ENCODE measurements at places on chromosomes 12 and 14.

DNA sequence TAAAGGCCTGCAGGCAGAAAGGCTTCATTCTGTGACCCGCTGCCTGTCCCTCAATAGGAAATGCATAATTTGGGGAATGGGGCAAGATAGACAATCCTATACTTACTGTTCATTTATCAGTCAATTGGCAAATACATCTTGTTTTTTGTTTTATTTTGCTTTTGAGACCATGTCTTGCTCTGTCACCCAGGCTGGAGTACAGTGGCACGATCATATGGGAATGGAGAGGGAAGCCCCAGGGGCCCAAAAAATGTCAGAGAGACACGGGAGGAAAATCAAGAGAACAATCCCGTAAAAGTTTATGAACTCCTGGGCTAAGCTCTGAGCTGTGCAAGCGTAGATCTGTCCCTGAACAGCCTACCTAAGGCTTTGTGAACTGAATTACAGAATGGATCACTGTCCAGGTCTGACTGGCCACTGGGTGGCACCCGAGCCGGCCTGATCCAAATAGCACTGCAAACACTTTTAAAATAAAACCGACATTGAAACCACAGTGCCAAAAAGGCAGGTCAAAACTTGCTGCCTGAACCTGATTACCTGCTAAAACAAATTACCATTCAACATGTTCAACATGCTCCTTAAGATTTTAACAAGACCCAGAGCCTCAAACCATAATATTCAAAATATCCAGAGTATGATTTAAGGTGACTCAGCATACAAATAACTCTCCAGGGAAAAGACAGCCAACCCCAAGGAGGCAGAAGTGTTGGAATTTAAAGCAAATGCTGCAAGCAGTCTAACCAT is 11.8 kb downstream of the COPS7A start:
- DNase-seq, result no peak

GRCh38 chr14:34135492-34135891 is 184.6 kb upstream of the EGLN3 start:
- DNase-seq, result no peak

GRCh38 chr12:98595243-98595988 is 1.9 kb downstream of the SLC25A3 start:
- no peak for DNase-seq

GRCh38 chr12:1328391-1328790 is 266.0 kb downstream of the FBXL14 start:
- no peak for DNase-seq

GRCh38 chr12:110896559-110896958 is 23.8 kb downstream of the MYL2 start:
- no peak for DNase-seq

DNA sequence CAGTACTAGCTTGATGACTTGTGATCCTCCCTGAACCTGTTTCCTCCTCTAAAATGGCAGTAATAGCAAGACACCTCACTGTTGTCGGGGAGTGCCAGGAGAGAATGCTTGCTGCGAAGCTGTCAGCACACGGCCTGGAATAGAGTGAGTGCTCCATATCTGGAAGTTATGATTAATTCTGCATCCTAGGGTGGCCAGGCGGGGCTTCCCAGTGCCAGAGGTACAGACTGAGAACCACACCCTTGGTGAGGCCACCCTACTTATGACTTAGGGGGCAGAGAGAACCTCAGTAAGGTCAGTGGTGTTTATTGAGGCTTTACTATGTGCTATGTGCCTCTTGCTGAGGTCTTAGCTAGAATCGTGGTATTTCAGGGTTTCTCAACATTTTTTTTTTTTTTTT is 20.1 kb downstream of the MORN3 start:
- no peak for DNase-seq

- DNase-seq, result peak; percentile 48
Observed at GRCh38 chr12:54958048-54958658, 26.4 kb downstream of the TESPA1 start.

DNA sequence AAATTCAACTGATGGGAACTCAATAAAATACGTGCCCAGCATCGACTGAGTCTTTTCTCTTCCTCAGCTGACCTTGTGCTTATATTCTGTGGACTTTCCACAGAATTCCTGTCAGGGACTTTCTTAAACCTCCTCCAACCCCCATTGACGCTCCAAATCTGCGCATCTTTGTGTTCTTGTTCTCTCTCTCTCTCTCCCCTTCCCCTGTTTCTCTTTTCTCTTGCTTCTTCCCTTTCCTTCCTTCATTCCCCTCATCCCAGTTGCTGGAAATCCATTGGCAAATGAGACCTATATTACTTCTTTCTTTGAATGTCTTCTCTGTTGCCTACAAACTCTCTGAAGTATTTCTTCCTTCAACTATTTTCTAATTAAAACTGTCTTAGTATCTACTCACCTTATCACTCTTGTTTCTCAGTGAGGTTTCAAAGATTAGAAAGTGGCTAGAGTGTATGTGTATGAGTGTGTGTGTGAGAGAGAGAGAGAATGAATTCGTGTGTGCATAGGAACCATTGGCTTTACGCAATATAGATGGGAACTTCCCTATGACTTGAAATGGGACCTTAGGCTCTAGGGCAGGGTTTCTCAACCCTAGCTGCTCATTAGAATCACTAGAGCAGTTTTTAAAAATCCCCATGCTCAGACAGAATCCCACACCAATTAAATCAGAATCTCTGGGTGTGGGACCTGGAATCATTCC is 41.8 kb upstream of the DHRS7 start:
- no peak for DNase-seq

DNA sequence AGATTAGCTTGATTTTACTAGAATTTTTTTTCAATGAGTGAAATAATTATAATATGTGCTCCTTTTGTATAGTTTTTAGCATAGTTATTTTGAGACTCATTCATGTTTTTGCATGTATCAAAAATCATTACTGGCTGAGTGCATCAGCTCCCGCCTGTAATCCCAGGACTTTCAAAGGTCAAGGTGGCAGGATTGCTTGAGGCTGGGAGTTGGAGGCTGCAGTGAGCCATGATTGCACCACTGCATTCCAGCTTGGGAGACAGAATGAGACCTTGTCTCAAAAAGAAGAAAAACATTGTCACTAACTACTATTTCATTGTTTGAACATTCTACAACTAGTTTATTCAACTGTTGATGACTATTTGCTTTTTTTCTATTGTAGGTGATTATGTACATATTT is 802.7 kb downstream of the SLC16A7 start:
- DNase-seq, result no peak

- no peak for DNase-seq
Observed at GRCh38 chr14:52422650-52423356, 108.7 kb downstream of the PTGER2 start.

- peak; percentile 25 for DNase-seq
Observed at GRCh38 chr14:96100161-96101064, 61.3 kb downstream of the C14orf132 start.

All from NCI-H1417 treated with DMSO at 0.1 percent for 48 hours (cell line).